ENCODE measurements at places on chromosomes 2 and 18. TPM values are rescaled to one million over a fixed set of nuclear protein-coding genes. Genes with fewer than 3 reads are reported as not detected.

KCNE4 gene
- not detected for total RNA-seq

SOWAHC gene
- total RNA-seq = not detected

CASP8 gene
- total RNA-seq = 35.9 TPM

ANKRD44 gene
- 69.4 TPM for total RNA-seq

ME2 gene
- 62.0 TPM for total RNA-seq

LCT gene
- 0.09 TPM for total RNA-seq

POTEI gene
- 0.44 TPM for total RNA-seq

AQP12A gene
- not detected for total RNA-seq

- no peak for DNase-seq
Observed at GRCh38 chr2:149743842-149744448, 156.4 kb upstream of the MMADHC start.

DNA sequence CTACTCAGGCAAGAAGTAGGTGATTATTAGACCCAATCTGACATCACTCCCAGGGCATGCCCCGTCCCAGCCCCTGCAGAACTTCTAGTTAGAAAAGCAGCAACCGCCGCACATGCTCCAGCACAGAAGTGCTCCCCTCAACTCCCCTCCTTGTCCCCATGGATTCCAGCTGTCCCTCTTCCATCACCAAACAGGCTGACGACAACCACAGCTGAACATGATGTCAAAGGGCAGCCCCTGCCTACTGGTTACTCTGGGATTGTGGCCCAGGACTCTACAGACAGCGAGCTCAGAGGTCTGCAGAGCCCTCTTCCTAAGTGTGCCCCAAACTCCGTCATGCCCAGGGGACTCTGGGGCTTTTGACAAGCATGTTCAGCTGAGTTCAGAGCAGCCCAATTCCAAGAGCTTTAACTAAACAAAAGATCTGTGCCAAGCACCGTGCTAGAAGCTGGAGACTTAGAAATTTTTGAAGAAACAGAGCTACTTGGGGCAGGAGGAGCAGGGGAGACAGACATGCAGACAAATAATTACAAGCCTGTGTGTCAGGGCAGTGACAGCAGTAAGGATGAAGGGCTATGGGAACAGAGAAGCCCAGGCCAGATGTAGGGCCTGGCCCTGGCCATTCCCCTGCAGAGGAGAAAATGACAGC lies 148.1 kb downstream of the BCL11A start:
- no peak for DNase-seq

DNA sequence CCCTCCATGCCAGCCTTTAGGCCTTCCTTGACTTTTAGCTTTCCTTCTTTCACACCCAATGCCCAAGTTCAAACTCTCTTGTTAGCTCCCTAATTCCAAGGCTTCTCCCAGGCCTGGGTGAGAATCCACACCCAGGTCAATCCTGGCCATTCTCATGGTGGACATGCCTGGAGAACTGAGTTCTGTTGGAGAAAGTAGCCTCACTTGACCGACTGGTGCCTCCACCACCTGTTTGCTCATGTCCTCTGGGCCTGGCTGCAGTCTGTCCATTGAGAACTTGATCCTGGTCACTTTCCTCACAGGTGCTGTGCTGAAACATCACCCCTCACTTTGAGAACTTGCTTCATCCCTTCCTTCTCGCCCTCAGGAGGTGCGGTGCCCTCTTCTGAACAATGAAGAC lies 189.1 kb upstream of the TWIST2 start:
- DNase-seq = no peak

- DNase-seq = peak; percentile 20
Observed at GRCh38 chr18:47754311-47755101, 176.0 kb downstream of the SMAD2 start.

GRCh38 chr2:67259556-67260342 lies 137.4 kb upstream of the ETAA1 start:
- DNase-seq = no peak

DNA sequence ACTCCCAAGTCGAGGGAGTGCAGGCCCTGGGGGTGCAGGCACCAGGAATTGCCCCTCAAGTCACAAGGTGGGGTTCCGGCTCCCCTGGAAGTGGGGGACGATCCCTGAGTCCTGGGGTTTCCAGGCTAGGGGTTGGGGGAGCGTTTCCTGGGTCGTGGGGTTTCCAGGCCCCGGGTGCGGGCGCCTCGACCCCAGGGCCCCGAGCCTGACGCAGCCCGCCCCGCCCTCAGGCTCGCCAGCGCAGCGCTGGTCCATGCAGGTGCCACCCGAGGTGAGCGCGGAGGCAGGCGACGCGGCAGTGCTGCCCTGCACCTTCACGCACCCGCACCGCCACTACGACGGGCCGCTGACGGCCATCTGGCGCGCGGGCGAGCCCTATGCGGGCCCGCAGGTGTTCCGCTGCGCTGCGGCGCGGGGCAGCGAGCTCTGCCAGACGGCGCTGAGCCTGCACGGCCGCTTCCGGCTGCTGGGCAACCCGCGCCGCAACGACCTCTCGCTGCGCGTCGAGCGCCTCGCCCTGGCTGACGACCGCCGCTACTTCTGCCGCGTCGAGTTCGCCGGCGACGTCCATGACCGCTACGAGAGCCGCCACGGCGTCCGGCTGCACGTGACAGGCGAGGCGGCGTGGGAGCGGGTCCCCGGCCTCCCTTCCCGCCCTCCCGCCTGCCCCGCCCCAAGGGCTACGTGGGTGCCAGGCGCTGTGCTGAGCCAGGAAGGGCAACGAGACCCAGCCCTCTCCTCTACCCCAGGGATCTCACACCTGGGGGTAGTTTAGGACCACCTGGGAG lies 12.0 kb downstream of the SIGLEC15 start:
- no peak for DNase-seq

- DNase-seq = peak; percentile 41
Observed at GRCh38 chr2:234136461-234136860, 86.0 kb downstream of the SPP2 start.

DNA sequence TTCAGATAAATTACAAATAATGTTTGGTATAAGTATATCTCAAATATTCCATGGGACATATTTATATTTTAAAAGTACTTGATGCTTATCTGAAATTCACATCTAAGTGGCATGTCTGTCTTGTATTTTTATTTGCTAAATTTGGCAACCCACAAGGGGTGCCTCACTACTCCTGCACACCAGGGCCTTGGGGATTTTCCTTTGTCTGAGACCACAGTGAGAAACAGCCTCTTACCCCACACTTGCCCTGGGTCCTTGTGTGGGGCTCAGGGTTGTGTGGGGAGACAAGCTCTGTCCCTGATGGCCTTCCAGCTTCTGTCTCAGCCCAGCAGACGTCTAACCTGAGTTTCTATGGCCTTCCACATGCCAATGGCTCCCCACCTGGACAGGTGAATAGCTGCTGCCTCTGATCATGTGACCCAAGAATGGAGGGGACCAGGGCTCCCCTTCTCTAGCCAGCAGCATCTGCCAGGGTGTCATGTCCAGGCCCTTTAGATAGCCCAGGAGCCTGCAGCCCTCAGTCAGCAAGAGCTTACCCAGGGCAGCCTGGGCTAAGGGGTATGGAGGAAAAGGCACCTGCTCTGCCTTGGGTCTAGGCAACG lies 49.5 kb upstream of the MRPL33 start:
- no peak for DNase-seq

DNA sequence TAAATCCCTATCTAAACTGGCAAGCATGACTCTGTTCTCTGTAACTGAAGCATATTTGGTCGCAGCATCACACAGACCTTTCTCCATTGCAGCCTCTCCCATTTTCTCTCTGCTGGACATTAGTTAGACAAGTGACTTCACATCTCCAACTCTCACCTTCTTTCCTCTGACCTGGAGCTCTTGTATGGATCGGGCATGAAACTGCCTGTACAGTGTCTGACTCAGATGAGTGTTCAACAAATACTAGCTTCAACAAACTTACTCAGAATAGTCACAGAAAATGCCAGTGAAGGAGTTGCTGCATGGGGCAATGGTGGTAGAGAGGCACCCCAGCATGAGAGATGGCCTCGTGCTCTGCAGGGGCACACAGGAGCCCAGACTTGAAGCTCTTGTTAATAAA lies 104.7 kb upstream of the COPS8 start:
- DNase-seq = no peak

DNA sequence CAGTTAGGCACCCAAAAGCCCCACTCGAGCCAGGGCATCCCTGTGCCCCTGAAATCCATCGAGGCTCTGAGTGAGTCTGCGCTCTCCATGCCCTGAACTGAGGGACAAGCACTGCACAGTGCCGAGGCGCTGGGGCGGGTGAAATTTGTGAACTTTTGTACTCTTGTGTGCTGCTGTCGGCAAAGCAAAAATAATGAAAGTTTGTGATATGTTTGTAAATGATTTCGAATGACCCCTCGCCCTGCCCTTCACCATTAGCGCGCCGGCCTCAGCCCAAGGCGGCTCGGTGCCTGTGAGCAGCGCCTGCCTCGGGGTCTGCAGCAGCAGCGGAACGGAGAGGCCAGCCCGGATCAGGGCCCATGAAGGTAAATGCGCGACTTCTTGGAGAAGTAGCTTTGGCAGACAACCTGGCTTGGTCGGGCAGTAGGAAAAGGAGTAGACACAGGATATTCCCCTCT lies 1.8 kb upstream of the HOXD4 start:
- DNase-seq = no peak

DNA sequence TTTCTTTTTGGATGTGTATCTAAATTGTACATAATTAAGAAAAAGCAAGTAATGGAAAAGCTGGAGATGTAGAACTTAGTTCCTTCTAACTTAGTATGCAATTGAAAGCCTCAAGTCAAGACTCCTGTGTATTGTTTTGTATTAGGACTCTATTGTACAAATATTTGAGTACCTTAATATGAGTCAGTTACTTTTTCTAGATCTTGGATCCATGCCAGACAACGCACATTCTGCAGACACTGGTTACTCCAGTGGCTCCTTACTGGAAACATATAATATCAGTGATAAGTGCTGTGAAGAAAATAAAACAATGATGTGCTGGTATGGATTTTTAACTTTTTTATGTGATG lies 1.5 kb downstream of the SLC39A10 start:
- DNase-seq = no peak

DNA sequence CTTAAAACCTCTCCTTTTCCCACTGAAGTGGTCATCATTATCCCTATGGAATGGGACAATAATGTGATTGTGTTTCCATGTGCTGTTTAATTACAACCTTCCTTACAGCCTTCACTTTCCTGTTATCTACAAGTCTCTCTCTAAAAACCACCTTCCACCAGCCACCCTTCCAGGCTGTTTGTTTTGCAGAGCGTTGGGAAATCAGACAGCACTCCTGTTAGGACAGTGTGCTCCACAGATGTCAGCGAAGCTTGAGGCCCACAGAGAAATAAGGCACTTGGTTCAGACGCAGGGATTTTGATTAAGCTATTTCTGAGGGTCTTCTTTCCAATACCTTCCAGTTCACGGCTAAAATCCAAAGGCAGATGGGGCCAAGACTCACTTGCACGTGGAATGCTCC lies 32.3 kb upstream of the ASPRV1 start:
- no peak for DNase-seq

GRCh38 chr18:7146067-7146466 lies 28.5 kb upstream of the LAMA1 start:
- DNase-seq = no peak

DNA sequence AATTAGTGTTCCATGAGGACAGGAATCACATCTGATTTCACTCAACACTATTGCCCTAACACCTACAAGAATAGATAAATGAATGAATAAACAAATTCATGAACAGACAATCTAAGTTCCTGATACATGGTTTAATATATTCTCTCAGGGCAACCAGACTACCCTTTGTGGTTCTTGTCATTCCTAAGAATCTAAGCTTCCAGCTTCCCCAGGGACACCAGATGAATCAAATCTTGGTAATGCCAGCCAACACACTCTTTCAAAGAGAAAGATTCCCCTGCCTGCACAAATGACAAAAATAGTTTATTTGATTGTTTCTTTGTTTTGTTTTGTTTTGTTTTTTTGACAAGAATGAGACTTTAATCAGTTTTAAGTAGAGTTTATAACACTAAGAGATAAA lies 237.5 kb upstream of the CHAC2 start:
- DNase-seq = no peak

GRCh38 chr2:161422816-161423403 lies 6.8 kb downstream of the TBR1 start:
- no peak for DNase-seq

GRCh38 chr2:8030573-8031303 lies 651.1 kb upstream of the ID2 start:
- no peak for DNase-seq

GRCh38 chr2:105394951-105395611 lies 3.8 kb downstream of the FHL2 start:
- no peak for DNase-seq

- no peak for DNase-seq
Observed at GRCh38 chr2:113200736-113201490, 27.1 kb downstream of the PSD4 start.

DNA sequence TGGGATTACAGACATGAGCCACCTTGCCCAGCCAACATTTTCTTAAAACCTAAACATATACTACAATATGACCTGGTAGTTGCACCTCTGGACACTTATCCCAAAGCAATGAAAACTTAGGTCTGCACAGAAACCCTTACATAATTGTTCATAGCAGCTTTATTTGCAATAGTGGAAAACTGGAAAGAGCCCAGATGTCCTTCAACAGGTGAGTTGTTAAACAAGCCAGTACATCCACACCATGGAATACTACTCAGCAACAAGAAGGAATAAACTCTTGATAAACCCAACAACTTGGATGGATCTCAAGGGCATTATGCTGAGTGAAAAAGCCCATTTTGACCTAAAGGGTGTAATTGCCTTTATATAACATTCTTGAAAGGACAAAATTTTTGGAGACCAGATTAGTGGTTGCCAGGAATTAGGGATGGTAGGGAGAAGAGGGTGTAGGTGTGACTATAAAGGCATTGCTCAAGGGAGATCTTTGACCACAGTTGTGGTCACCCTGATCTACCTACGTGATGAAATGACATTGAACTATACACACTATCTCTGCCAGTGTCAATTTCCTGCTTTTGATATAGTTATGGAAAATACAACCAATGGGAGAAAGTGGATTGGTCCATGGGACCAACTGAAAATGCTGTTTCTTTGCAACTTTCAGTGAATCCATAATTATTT lies 11.9 kb upstream of the AMMECR1L start:
- DNase-seq = no peak

GRCh38 chr2:152034257-152034801 lies 64.5 kb downstream of the CACNB4 start:
- no peak for DNase-seq

All from OCI-LY7 (cell line).